ENCODE measurements at places on chromosomes 11 and 22.

- no peak for DNase-seq
Measured at GRCh38 chr11:114076921-114077331, 17.4 kb downstream of the ZBTB16 start.

GRCh38 chr11:1832920-1833295 is 1.9 kb upstream of the SYT8 start:
- DNase-seq: no peak

DNA sequence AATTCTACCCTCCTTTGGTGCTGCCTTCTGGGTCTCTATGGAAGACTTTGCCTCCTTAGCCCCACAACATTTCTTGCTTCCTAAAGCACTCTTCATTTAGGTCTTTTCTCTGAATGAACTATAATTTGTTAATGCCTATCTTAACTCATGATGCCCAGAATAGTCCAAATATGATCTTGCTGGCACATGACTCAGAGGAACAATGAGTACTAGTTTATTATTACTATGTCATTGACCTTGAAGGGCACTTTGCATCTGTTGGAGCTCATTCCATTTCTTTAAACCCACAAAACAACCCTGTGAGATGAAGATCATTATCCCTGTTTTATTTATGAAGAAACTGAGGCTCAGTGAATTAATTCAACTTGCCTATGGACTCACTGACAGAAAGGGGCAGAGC is 320.2 kb upstream of the PLET1 start:
- DNase-seq: no peak

DNA sequence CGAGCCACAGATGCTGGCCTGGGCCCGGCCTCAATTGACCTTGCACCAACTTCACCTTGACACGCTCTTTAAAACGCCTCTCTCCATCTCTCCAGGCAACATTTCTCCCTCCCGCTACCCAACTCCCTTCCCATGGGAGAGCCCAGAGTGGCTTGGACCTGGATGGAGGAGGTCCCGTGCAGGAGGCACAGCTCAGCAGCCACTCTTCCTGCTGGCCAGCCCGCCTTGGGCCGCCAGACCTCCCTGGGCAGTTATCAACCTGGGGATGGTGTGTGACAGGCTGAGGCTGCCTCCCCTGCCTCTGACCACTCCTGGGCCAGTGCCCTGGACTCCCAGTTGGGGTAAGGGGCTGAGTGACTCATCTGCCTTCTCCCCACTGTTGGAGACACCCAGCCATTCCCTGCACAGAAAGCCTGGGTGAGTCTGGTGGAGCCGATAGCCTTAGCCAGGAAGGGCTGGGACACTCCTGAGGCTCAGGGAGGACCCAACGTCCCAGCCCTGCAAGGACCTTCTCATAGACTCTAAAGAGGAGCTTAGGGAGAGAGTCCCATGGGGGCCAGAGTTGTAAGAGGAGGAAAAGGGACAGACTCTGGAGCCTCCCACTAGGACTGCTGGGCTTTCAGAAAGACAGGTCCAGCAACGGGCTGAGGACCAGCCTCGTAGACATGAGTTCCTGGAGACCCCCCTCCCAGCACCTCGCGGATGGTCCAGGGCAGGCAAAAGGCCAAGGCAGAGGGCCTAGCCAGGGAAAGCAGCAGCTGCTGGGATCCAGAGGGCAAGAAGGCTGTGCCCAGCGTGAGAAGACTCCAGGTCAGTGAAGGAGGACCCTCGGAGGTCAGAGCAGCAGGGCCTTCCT is 131.7 kb downstream of the CEP164 start:
- no peak for DNase-seq

GRCh38 chr11:68446046-68446725 is 14.4 kb upstream of the PPP6R3 start:
- DNase-seq: no peak

DNA sequence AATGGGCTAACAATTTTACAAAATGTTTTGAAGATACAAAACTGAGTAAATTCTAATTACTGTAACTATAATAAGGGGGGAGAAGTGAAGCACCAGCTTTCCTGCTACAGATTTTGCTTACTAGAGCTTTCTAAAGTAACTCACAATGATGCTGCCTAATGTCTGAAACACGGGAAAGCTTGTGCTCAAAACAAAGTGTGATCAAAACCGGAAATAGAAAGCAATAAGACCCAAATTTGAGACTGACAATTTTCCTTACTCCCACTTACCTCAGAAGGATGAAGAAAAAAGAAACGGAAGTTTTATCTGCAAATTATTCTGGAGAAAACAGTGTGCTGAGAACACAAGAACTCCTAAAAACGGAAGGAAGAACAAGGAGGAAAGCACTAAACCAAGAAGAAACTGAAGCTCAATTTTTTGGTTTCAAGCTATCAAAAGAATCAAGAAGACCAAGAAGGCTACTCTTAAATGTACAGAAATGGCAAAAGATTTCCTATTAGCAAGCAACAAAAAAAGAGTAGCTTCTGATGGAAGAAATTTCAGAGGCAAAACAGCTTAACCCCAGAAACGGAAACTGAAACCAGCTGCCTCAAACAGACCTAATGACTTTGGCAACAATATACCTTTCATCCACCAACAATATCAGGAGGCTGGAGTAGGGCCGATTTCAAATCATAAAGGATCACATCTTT is 33.4 kb downstream of the AMBRA1 start:
- no peak for DNase-seq

DNA sequence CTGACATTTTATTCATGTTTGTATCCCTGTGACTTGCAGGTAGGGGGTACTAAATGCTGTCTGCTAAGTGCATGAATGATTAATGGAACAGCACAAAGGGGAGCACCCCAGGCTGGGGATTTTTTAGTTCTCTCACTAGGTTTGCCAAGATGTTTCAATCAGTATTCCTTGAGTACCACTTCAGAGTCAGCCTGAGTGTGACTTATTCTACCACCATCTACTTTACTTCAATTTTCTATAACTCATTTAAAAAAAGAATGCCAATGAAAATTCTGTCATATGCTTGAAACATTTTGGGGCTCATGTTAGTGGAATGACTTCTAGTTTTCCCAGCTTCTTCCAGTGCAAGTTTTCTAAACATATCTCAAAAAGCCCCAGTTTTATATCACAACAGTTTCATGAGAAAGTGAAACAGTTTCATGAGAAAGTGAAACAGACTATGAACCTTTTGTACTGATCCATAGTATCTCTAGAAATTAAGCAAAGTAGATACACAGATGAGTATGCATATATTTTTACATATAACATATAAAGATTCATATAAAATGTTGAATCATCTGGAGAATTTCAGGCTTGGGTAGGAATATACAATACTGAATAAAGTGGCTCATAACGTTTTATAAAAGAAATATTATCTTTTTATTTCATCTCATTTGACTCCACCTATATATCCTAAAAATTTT is 252.4 kb downstream of the GRM5 start:
- DNase-seq: no peak

DNA sequence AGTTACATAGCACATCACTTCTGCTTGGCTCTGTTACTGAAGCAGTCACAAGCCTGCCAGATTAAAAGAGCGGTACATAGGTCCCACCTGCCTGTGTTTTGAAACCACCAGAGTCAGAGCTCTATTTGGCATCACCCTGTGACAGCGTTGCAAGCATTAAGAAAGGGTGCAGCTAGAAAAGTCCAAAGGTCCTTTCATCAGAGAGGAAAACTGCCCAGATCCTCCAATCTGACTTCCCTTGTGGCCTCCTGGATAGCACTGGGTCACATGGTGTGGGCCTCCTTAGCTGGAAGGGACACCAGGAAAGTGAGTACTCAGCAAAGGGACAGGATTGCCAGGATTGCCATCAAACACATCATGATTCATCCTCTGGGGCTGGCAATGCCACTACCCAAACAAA is 22.9 kb downstream of the STX3 start:
- DNase-seq: no peak

DNA sequence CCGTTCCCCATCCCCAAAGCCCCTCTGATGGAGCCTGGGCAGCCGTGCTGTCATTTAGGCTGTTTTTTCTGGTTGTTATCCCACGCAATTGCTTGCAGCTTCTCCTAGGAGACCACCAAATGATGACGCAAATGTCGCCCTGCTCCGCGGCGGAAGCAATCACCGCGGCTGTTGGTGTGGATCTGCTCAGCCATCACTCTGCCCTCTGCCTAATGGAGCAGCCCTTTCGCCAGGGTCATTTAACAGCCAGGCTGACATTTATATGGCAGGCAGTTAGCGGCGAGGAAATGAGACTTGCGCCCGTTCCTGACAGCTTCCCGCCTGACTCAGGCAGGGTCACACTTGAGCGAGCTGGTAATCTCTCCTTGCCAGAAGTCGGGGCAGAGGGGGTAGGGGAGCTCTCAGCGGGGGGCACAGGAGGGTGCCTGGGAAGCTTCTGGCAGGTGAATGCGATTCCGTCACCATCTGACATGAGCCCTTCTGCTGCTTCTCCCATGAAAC is 97.9 kb upstream of the RTL6 start:
- DNase-seq: no peak

- no peak for DNase-seq
Measured at GRCh38 chr11:6531267-6531752, 34.2 kb downstream of the DNHD1 start.

DNA sequence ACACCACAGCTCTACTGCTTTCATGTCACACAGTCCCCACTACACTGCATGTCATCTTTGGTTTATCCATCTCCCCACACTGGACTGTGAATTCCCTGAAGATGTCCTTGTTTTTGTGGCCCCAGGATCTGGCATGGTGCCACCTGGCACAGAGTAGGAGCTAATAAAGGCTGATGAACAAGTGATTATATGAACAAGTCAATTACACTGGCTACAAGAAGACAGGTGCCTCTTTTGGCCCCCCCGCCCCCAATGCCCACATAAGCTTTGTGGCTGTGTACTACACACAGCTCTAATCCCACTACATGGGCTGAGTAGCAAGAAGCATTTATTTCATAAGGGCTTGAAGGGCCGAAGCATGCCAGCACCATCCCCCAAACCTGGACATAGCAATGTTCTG is 24.7 kb downstream of the PLEKHA7 start:
- DNase-seq: no peak

GRCh38 chr11:16296273-16296672 is 60.1 kb downstream of the SOX6 start:
- DNase-seq: no peak

GRCh38 chr11:7520011-7520942 is 6.5 kb downstream of the PPFIBP2 start:
- DNase-seq: peak; percentile 65

- DNase-seq: no peak
Measured at GRCh38 chr22:19394274-19395050, 37.1 kb downstream of the HIRA start.

DNA sequence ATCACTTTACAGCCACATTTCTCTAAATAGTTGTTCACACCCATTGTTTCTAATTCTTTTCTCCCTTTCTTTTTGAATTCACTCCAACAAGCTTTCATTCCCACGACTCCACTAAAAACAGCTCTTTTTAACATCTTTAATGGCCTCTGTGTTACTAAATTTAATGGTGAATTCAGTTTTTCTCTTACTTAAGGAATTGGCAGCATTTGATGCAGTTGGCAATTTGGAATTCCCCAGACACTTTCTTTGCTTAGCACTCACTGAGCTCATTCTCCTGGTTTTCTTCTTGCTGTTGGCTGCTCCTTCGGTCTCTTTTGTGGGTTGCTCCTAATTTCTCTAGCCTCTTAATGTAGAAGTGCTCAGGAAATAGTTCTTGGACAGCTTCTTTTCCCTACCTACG is 40.5 kb upstream of the OR9Q1 start:
- no peak for DNase-seq

- DNase-seq: no peak
Measured at GRCh38 chr11:32511926-32512325, 71.7 kb upstream of the EIF3M start.

DNA sequence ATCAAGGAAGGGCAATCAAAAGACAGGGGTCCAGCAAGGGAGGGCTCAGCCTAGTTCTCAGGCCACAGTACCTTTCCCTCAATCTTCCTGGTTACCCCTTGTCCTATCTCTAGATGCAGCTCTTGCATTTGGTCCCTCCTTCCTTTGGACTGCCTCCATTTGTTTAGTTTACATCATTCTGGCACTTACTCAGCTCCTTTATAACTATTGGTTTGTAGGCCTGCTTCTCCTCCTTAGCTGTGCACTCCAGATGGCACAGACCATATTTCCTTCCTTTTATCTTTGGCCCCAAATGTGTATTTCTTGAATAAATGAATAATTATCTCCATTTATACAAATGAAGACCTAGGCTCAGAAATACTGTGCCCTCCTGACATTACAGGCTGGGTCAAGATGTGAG is 92.3 kb upstream of the AMOTL1 start:
- no peak for DNase-seq

- no peak for DNase-seq
Measured at GRCh38 chr22:30627471-30627870, 8.1 kb upstream of the SLC35E4 start.

- DNase-seq: peak; percentile 74
Measured at GRCh38 chr11:65781152-65781961, 581 bp upstream of the AP5B1 start.

GRCh38 chr11:26011474-26011873 is 320.5 kb upstream of the ANO3 start:
- DNase-seq: no peak

DNA sequence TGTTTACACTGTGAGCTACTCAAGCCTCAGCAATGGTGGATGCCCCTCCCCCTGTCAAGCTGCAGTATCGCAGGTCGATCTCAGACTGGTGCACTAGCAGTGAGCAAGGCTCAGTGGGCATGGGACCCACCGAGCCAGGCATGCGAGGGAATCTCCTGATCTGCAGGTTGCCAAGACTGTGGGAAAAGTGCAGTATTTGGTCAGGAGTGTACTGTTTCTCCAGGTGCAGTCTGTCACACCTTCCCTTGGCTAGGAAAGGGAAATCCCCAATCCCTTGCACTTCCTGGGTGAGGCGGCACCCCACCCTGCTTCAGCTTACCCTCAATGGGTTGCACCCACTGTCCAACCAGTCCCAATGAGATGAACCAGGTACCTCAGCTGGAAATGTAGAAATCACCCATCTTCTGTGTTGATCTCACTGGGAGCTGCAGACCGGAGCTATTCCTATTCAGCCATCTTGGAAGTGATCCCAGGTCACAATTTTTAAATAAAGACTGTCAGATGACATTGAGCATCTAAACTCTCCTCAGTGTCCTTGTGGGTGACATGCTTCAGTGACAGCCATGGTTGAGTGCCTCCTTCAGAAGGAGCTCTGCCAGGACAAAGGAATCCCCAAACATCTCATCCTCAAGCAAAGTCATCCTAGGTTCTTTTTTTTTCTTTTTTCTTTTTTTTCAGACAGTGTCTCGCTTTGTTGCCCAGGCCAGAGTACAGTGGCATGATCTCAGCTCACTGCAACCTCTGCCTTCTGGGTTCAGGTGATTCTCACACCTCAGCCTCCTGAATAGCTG is 10.8 kb downstream of the SLC22A24 start:
- DNase-seq: no peak

GRCh38 chr22:22906907-22907550 is 19.4 kb downstream of the IGLL5 start:
- no peak for DNase-seq

- no peak for DNase-seq
Measured at GRCh38 chr11:122229481-122230384, 113.7 kb upstream of the BLID start.

DNA sequence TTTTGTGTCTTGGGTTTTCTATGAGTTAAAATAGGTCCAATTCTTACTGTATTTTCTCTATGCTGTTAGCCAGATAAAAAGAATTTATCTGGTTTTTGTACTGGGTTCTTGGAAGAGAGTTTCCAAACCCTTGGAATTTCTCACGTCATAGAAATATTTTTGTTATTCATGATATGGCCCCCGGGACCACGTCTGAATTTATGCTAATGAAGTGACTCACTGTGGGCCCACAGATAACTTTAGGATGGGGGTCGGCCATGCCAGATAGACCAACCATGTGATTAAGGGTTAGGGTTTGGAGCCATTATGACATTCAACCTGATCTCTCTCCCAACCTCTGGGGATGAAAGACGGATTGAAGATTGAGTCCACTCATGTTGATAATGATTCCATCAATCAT is 35.6 kb upstream of the DDI1 start:
- DNase-seq: no peak

Measured in coronary artery (tissue), 2 donors.